ENCODE measurements at places on chromosomes 12 and 14.

- no peak for DNase-seq
These were observed 288.2 kb downstream of the CCDC59 start for GRCh38 chr12:82069931-82070514.

GRCh38 chr12:121712461-121713256, at the start of gene TMEM120B:
Gene TMEM120B, plus strand, starts transcription at chr12:121712752. Its CDS starts 144 bp downstream, at chr12:121712896.
- peak; percentile 86 for DNase-seq

- no peak for DNase-seq
These were observed 41.6 kb upstream of the NTF3 start for GRCh38 chr12:5390174-5390799.

DNA sequence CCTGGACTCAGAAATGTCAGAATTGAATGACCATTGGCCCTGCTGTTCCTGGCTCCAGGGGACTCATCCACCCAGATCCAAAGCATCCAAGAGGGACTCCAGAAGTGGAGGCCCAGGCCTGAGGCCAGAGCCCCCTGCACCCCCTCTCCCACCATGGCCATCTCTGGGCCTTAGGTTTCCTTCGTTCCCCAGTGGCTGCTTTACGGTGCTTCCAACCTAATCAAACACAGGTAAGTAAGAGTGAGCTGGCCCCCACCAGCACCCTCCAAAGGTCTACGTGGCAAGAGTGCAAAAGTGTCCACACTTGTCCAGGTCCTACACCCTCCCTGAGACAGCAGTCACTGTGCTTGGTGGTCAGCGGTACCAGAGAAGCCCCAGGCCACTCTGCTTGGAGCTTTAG, 139.0 kb downstream of the DPF3 start:
- DNase-seq: no peak

DNA sequence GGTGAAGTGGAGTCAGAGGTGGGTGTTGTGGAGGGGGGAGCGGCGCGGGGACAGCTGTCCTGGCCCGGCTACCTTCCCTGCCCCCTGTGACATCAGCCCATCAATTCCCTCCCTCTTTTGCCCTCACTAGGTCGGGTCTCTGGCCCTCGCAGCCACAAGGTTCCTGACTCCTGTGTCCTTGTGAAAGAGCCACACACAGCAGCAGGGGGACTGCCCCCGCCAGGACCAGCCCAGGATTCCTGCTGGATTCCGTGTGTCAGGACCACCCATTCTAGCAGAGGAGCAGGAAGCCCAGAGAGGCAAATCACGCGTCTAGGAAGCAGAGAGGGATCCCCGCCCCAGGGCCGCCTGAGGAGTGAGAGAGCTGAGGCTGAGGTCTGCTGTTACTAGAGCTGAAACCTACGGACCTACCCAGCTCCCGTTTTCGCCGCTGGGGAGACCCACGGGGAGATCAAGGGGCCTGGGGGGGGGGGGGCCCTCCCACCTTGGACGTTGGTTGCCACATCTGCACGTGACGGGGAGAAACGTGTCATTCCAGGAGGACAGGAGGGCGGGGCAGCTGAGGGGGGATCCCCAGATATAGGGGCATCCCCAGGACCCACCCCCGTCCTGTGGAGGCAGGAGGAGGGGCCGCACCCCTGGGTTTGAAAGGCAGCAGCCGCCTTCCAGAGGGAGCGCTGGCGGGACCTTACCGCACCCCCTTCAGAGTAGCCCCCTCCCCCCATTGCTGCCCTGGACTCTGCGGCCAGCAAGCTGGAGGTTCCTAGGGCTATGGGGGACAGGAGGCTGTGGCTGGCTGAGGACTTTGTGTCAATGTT, 12.5 kb upstream of the INF2 start:
- peak; percentile 50 for DNase-seq
